ENCODE measurements at places on chromosomes 5 and 9.

- no peak for DNase-seq
These were observed 319.3 kb upstream of the ZNF608 start for GRCh38 chr5:125065741-125066140.

GRCh38 chr5:40547557-40547956 is 132.2 kb upstream of the PTGER4 start:
- DNase-seq, result no peak

DNA sequence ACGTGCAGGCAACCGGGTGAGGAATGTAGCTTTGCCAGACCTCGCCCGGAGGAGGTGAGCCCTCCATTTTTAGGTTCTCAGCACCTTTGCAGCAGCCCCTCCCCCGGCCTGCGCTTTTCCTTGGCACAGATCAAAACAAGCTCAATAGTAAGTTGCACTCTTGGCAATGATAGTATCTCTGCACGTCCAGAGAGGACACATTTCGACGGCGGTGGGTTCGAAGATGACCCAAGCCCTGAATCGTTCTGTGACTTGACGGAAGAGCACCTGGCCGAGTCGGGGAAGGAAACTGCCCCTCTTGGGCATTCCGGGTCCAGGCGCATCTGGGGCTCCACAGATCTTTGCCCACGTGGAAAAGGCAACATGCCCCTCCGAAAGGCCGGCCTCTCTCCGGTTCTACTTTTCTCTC is 904 bp downstream of the GDNF start:
- DNase-seq, result no peak

DNA sequence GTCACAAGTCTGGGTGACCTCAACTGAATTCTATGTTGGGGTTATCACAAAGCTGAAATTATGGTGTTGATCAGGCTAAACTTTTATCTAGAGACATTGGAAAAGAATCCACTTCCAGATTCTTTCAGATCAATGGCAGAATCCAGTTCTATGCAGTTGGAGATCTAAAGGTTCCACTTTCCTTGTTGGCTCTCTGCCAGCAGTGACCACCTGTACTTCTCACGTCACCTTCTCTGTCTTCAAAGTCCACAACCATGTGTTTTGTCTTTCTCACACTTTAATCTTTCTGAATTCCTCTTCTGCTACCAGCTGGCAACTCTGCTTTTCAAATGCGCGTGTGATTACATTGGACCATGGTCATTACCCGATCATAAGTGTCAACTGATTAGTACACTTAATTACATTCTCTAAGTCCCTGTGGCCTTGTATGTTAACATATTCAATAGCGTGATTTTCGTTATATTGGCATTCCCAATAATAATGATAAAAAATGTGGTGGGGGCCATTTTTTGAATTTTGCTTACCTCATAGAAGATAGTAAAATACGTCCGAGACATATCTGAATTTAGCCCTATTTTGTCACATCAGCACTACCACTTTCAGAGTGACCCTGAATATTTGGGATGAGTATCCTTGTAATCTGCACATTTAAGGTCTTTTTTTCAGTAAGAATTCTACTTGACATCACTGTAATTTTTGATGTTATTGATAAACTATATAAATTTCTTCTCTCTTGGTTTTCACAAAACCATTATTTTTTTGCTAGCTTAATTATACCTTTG is 73.7 kb upstream of the PRDM9 start:
- DNase-seq, result no peak

GRCh38 chr9:125137200-125137599 is 6.1 kb downstream of the SCAI start:
- DNase-seq, result peak; percentile 68

- no peak for DNase-seq
These were observed 39.9 kb downstream of the PAX5 start for GRCh38 chr9:36993933-36994764.

All from fibroblast of skin of left quadriceps (primary cell).